HFFc6 (cell line): ENCODE measurements at places on chromosomes 6 and 20. TPM values are rescaled to one million over a fixed set of nuclear protein-coding genes. Genes with fewer than 3 reads are reported as not detected.

- DNase-seq: no peak
Measured at GRCh38 chr6:63795006-63795405, 159.4 kb downstream of the PHF3 start.

DNA sequence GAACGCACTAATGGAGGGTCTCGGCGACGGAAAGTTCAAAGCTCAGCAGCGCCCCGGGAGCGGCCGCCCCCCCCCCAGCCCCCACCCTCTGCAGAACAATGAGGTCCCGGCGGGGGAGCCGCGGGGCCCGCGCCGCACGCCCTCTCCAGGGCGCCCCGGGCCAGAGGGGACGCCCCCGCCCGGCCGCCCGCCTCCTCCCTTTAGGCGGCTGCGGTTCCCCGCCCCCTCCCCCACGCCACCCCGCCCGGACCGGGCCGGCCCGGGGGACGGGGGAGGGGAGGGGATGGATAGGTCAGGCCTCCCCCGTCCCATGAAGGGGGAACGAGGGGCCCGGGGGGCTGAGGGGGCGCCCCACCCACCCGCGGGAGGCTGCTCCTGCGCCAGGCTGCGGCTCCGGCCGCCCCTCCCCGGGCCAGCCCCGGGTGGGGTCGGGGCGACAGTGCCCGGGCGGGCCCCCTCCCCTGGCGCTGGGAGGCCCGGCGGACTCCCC lies 1.5 kb downstream of the NOL4L start:
- no peak for DNase-seq

DNA sequence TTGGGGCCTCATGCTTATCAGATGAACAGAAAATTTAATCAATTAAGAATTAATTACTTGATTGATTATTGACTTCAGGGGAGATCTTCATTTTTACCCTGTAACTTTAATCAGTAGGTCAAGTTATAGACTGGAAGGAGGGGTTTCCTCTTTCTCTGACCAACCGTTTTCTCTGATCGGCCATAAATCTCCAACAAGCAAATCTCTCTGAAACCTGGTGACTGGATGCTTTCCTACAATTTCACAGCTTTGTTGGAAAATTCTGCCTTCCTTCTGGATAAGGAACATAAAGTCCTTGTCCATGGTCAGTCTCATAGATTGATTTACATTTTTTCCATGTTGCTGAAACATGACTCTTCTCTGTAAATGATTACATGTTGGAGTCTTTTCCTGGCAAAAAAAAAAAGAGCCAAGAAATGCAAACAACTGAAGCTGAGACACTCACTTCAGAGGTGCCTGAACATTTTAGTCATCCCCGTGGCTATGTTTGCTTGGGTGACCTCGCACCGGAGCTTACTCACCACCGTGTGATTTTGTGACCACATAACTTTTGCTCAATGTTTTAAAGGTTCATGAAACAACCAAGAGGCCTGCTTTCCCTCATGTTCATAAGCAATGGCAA lies 31.0 kb downstream of the IRF4 start:
- peak; percentile 76 for DNase-seq

The IMPG1 gene
- not detected in 2 replicates for total RNA-seq

The PTGIS gene
- not detected in 3 replicates for total RNA-seq
